Activated effector memory CD4-positive, alpha-beta T cell treated with Interleukin-2 at 50 U/mL for 16 hours (primary cell): ENCODE measurements at places on chromosomes 6 and 20.

DNA sequence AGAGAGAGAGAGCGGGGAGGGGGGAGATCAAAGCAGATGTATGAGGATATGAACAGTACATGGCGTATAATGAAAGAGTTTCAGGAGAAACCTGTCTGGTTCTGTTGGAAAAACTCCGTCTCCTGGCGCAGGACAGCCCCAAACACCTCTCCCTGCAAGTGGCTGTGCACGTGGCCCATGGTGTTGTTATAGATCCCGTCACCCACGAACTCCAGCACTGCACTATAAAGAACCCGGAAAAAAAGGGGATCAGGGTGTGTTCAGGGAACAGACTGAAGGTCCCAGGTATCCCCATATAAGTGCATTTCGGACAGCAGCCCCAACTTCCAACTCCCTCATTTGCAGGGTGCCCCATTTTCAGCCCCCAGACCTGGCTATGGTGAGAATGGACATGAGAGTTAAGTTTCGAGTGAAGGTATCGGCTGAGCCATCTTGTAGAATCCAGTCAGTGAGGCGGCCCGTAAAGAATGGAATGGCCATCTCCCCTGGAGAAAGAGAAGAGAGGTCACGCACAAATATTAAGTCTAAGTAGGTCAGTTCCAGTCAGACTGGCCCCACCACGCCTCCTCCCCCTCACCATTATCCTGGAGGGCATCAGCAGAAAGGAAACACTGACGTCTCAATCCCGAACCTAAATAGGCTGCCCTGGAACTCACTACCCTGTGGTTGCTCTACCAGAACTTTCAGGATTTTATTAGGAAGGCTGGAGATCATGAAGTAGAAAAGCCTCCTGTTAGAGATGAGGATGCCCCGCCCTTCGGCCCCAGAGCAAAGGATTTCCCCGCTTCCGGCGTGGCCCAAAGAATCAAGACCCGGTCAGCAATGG, 1.3 kb downstream of the TAP1 start:
- DNase-seq, result no peak

- no peak for DNase-seq
These were observed 87.0 kb upstream of the OLIG3 start for GRCh38 chr6:137581019-137581707.

DNA sequence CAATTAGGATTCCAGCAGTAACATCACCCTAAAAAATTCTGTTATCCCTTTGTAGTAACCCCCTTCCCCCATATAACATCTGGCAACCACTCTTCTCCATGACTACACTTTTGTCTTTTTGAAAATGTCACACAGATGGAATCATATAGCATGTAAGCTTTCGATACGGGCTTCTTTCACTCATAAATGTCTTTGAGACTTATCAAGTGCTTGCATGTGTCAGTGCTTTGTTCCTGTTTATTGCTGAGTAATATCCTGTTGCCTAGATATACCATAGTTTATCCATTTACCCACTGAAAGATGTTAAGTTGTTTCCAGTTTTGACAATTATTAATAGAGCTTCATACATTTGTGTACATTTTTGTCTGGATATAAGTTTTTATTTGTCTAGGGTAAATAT, 10.4 kb upstream of the SNPH start:
- DNase-seq, result no peak

DNA sequence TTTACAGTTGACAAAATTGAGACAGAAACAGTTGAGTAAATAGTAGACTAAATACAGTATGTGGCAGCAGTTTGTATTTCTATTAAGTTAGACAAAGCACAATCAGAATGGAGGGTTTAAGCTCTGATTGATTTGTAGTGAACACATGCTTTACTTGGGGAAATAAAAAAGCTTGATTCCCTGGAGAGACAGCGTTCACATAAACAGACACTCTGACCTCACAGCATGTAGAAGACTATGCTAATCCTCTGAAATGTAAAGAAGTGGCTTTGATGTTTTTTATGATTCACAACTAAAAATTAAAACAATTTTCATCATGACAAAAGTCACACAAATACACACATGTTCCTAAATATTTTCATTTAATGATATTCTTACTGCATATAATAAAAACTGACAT, 126.9 kb upstream of the FAM83B start:
- DNase-seq, result no peak

GRCh38 chr6:46000905-46001304, 14.8 kb downstream of the CLIC5 start:
- DNase-seq, result no peak

- no peak for DNase-seq
These were observed 24.5 kb downstream of the MAP7 start for GRCh38 chr6:136525586-136526195.

DNA sequence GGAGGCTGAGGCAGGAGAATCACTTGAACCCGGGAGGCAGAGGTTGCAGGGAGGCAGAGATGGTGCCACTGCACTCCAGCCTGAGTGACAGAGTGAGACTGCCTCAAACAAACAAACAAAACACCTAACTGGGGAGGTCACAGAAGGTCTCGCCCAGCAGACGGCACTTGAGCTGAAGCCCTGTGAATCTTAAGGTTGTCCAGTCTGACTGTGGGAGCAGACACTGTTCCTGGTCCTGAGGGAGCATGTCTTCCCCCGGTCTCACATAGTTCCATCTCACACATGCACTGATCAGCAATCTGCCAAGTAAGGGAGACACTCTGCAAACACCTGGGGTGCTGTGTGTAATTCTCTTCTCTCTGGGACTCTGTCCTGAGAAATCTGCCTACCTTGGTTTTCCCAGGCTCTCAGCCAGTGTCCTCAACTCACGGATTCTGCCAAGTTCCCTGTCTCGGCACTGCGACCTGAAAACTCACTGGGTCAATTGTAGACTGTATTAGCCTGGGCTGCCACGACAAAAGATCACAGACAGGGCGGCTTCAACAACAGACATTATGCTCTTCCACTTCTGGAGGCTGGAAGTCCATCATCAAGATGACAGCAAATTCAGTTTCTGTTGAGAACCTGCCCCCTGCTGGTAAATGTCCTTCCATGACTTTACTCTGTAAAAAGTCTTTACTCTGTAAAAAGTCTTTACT, 94.3 kb downstream of the JPH2 start:
- no peak for DNase-seq

- no peak for DNase-seq
These were observed 7.0 kb upstream of the REV3L start for GRCh38 chr6:111490067-111490466.

- no peak for DNase-seq
These were observed 220.5 kb upstream of the SSTR4 start for GRCh38 chr20:22814471-22815205.

DNA sequence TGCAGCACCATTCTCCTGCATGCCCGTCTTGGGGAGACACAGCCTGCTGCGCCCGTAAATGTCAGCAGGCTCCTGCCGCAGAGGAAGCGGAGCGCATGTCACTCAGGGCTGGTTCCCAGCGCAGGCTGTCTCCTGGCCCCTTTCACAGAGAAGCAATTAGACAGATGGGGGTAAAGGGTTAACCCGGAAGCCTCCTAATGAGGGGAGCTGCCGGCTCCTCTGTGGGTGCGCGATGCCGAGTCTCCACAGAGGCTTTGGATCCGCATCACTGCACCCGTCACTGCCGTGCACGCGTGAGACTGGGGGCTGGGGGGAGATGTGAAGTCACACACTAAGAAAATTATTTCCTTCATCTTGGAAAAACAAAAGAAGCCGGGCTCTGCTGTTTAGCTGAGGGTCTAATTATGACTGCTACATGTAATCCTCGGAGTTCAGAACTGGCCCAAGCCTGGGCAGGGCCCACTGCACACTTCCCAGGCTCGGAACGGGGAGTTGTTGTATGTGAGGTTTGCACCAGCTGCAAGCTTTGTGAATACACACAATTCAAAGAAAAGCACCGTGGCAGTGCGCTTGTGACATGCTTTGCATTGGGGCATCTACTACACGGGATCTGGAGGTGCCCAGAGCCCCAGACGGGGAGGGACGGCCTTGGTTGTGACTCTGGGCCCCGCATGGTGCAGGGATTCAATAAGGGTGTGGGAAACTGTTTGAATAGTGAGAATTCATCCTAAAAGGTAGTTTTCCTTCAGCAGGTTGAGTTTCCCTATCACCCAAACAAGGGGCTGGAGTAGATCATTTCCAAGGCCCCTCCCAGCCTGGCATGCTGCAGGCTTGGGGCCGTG, 331.6 kb downstream of the TAF4 start:
- DNase-seq, result no peak

DNA sequence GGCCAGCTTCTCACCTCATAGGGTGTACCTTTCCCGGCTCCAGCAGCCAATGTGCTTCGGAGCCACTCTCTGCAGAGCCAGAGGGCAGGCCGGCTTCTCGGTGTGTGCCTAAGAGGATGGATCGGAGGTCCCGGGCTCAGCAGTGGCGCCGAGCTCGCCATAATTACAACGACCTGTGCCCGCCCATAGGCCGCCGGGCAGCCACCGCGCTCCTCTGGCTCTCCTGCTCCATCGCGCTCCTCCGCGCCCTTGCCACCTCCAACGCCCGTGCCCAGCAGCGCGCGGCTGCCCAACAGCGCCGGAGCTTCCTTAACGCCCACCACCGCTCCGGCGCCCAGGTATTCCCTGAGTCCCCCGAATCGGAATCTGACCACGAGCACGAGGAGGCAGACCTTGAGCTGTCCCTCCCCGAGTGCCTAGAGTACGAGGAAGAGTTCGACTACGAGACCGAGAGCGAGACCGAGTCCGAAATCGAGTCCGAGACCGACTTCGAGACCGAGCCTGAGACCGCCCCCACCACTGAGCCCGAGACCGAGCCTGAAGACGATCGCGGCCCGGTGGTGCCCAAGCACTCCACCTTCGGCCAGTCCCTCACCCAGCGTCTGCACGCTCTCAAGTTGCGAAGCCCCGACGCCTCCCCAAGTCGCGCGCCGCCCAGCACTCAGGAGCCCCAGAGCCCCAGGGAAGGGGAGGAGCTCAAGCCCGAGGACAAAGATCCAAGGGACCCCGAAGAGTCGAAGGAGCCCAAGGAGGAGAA, 10.5 kb downstream of the GNAS-AS1 start:
- no peak for DNase-seq

DNA sequence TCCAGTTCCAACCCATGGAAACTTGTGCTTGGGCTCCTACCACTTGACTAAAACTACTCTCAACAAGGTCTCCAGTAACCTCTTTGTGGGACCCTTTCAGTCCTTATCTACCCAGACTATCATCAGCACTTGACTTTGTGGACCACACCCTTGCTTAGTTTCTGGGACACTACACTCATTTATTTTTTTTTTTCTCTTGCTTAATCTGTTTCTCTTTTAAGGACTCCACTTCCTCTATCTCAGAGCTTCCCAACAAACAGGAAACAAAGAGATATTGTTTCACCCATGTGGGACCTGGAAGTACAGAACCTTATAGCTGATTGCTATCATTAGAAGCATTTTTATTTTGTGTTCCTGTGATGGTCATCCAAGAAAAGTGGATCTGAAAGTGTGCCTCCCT, 28.8 kb upstream of the ME1 start:
- no peak for DNase-seq

DNA sequence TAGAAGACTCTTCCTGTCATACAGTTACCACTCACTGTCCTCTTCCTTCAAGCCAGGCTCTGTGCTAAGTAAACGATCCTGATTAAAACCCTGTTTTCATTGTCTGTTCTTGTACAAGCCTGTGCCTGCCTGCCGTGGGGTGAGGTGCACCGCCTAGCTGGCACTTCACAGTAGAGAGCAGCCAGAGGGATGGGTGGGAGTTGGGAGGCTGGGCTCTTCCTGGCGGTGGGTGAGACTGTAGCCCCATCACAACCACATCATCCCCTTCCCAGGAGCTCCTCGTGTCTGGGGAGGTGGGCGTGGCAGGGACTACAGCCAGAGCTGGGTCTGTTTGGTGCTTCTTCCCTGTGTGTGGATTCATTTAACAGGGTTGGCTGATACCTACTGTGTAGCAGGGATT, 382.0 kb downstream of the TAF4 start:
- DNase-seq, result no peak

DNA sequence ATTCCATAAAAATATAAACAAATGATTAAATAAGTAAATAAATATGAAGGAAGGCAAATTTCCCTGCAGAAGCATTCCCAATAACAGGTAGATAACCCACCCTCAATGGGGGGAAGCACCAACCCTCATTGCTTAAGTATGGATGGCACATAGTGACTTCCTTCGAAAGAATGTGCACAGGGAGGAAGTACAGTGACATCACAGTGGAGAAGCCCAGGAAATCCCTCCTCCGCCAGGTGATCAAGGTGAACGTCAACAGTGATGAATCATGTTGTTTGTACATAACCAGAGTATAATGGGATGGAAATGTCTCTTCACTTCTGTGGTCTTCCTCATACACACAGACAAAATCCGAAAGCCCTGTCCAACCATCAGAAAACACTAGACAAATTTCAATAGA, 267.9 kb downstream of the THBS2 start:
- DNase-seq, result no peak
